ENCODE measurements at places on chromosomes 7 and 10. TPM values are rescaled to one million over a fixed set of nuclear protein-coding genes. Genes with fewer than 3 reads are reported as not detected.

DNA sequence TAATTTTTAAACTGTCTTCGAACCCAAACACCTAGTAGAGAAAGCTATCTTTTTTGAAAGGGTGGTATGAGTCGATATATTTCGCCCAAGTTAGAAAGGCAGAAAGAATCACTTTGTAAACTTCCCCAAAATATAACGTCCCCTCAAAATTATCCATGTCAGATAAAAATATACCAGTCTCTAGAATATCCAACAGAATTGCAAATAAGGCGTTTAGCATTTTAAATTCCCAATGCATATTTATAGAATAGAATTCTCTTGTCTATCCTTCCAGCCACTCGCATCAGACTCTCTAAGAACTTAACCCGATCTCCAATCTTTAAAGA, 2.1 kb downstream of the CTBP2 start:
- no peaks in the 10 kb centered on the region for H3K27me3 ChIP-seq
- peak overlapping the region; percentile 93 for H3K27ac ChIP-seq
- no peak for DNase-seq
- peaks cover 49% of the 10 kb centered on the region for H3K4me1 ChIP-seq
- H3K4me3 ChIP-seq: peak overlapping the region; percentile 95

- DNase-seq: no peak
- H3K4me3 ChIP-seq: no peak overlapping the region
- H3K27ac ChIP-seq: no peak overlapping the region
- H3K4me1 ChIP-seq: no peaks in the 10 kb centered on the region
- peaks cover 46% of the 10 kb centered on the region for H3K27me3 ChIP-seq
- H3K36me3 ChIP-seq: no peaks in the 10 kb centered on the region
Observed at GRCh38 chr7:131786204-131786603, 229.8 kb upstream of the PODXL start.

GRCh38 chr7:101121991-101122932, 4.6 kb upstream of the SERPINE1 start:
- no peaks in the 10 kb centered on the region for H3K27me3 ChIP-seq
- peak; percentile 94 for DNase-seq

- H3K36me3 ChIP-seq: peaks cover 1% of the 10 kb centered on the region
- no peaks in the 10 kb centered on the region for H3K27me3 ChIP-seq
- DNase-seq: no peak
- H3K4me3 ChIP-seq: no peak overlapping the region
Observed at GRCh38 chr10:57696641-57697040, 571.1 kb downstream of the IPMK start.

UBE3C gene
- 62.9 TPM for total RNA-seq

All from osteocyte (in vitro differentiated cells).